ENCODE measurements at places on chromosomes 4 and X. TPM values are rescaled to one million over a fixed set of nuclear protein-coding genes. Genes with fewer than 3 reads are reported as not detected.

DNA sequence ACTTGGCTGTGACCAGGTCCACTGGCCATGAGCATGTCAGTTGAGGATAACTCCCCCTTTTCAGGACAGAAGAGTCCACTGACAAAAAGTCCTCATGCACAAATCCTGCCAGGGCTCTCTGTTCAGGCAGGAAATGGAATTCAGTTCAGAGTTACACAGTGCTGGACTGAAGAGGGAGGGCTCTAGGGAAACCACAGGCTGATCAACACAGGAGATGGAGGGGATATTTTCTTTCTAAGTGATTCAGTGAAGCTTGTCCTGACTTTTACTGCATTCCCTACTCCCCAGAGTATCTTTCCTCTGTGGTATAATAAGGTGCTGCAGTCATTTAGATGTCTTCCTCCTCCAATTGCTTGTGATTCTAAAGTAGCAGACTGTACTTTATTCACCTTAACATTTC lies 335.5 kb upstream of the IGFBP7 start:
- H3K27ac ChIP-seq, result no peak overlapping the region
- H3K4me3 ChIP-seq, result no peak overlapping the region
- H3K4me1 ChIP-seq, result no peaks in the 10 kb centered on the region
- H3K27me3 ChIP-seq, result no peaks in the 10 kb centered on the region
- no peak for DNase-seq

- peak overlapping the region; percentile 42 for H3K4me3 ChIP-seq
- peak; percentile 56 for DNase-seq
- no peaks in the 10 kb centered on the region for H3K36me3 ChIP-seq
- H3K4me1 ChIP-seq, result no peaks in the 10 kb centered on the region
- H3K27ac ChIP-seq, result peak overlapping the region; percentile 96
- no peaks in the 10 kb centered on the region for H3K27me3 ChIP-seq
These were observed 909 bp upstream of the SLAIN2 start for GRCh38 chr4:48340276-48340964.

- no peak overlapping the region for H3K27ac ChIP-seq
- no peak for DNase-seq
- H3K36me3 ChIP-seq, result peaks cover 21% of the 10 kb centered on the region
- H3K4me1 ChIP-seq, result no peaks in the 10 kb centered on the region
- H3K27me3 ChIP-seq, result no peaks in the 10 kb centered on the region
- H3K4me3 ChIP-seq, result no peak overlapping the region
These were observed 14.6 kb upstream of the MED28 start for GRCh38 chr4:17599826-17600225.

- H3K27me3 ChIP-seq, result no peaks in the 10 kb centered on the region
- H3K36me3 ChIP-seq, result no peaks in the 10 kb centered on the region
- no peak for DNase-seq
- H3K4me3 ChIP-seq, result no peak overlapping the region
- H3K4me1 ChIP-seq, result no peaks in the 10 kb centered on the region
These were observed 74.8 kb downstream of the STARD8 start for GRCh38 chrX:68721991-68722860.

GRCh38 chr4:128880662-128881061 lies 71.2 kb downstream of the JADE1 start:
- no peak overlapping the region for H3K4me3 ChIP-seq
- H3K4me1 ChIP-seq, result no peaks in the 10 kb centered on the region
- H3K27ac ChIP-seq, result no peak overlapping the region
- H3K36me3 ChIP-seq, result no peaks in the 10 kb centered on the region
- no peaks in the 10 kb centered on the region for H3K27me3 ChIP-seq
- DNase-seq, result no peak

- DNase-seq, result no peak
- no peaks in the 10 kb centered on the region for H3K27me3 ChIP-seq
- no peaks in the 10 kb centered on the region for H3K36me3 ChIP-seq
- H3K4me3 ChIP-seq, result no peak overlapping the region
These were observed 163.3 kb downstream of the MID1 start for GRCh38 chrX:10457092-10457491.

DNA sequence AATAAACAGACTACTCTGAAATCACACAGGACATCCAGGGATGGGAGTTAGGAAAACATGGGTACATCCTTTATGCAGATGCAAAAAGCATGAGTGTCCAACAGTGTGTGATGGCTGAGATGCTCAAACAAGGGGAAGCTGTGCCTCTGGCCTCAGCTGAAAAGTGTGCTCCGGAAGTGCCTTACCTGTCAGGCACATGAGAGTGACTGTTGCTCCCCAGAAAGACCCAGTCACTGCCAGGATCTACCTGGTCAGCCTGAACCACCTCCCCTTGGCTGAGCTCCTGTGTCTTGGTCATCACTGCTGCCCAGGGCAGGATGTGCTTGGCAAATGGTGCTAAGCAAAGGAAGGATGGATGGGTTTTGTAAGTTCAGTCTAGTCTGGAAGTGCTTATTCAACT lies 4.0 kb downstream of the PPP2R2C start:
- H3K27ac ChIP-seq, result no peak overlapping the region
- no peaks in the 10 kb centered on the region for H3K36me3 ChIP-seq
- peaks cover 20% of the 10 kb centered on the region for H3K27me3 ChIP-seq
- H3K4me3 ChIP-seq, result no peak overlapping the region
- DNase-seq, result no peak

GRCh38 chr4:123631786-123632692 lies 235.4 kb downstream of the SPRY1 start:
- DNase-seq, result no peak
- no peaks in the 10 kb centered on the region for H3K27me3 ChIP-seq
- no peak overlapping the region for H3K27ac ChIP-seq
- no peaks in the 10 kb centered on the region for H3K4me1 ChIP-seq

- no peak overlapping the region for H3K4me3 ChIP-seq
- H3K36me3 ChIP-seq, result no peaks in the 10 kb centered on the region
- no peaks in the 10 kb centered on the region for H3K4me1 ChIP-seq
- DNase-seq, result no peak
These were observed 6.9 kb downstream of the F11 start for GRCh38 chr4:186272699-186273391.

DNA sequence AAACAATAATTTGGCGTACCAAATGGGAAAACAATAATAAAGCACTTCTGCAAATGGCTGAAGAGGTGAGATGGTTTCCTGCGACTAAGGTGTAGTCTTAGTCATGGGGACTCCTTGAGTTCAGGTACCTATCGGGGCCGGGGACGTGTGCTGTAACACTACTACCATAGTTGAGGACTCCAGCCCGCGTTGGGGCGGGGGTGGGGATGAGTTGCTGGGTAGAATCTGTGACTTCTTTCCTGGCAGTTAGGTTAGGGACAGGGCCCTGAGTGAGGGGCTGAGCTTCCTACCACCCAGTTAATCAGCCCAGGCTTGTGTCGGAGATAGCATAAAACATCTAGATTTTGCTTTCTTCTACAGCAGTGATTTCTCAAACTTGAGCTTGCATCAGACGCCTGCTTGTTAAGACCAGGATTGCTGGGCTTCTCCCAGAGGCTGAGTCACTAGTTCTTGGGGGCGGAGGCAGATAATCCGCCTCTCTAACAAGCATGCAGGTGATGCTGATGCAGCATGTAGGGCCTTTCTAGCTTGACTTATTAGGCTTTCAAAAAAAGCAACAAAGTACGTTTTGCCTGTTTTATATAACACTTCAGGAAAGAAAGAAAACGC lies 30.2 kb downstream of the RBBP7 start:
- H3K36me3 ChIP-seq, result no peaks in the 10 kb centered on the region
- H3K27ac ChIP-seq, result no peak overlapping the region
- no peak overlapping the region for H3K4me3 ChIP-seq
- no peaks in the 10 kb centered on the region for H3K4me1 ChIP-seq

- H3K4me3 ChIP-seq, result no peak overlapping the region
- no peak for DNase-seq
- no peaks in the 10 kb centered on the region for H3K36me3 ChIP-seq
These were observed 544.9 kb downstream of the ANKRD50 start for GRCh38 chr4:124167602-124168001.

- no peaks in the 10 kb centered on the region for H3K36me3 ChIP-seq
- no peaks in the 10 kb centered on the region for H3K4me1 ChIP-seq
- DNase-seq, result no peak
- H3K27me3 ChIP-seq, result no peaks in the 10 kb centered on the region
These were observed 248.3 kb upstream of the PCDH7 start for GRCh38 chr4:30471861-30472260.

DNA sequence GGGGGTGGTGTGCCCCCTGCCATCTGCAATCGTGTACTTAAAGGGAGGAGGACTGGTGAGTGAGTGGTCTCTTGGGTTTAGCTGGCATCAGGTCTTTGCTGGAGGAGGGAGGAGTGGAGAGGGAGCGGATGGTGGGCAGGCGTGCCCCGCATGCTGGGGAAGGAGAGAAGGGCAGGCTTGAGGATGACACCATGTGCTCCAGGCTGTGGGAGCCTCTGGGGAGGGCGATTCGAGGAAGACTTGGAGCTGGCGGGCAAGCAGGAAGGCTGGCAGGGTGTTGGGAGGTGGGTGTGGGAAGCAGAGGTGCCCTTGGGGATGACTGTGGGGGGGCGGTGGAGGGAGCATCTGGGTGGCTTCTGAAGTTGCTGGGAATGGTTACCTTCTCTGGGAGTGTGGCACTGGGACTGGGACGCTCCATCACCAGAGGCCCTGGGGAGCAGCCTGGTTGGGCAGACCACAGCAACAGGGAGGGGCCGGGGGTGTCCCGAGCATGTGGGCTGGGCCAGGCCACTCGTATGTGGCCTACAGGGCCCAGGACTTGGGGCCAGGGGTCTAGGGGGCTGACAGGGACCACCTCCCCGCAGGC lies 30.8 kb upstream of the AFAP1 start:
- H3K27ac ChIP-seq, result peak overlapping the region; percentile 93
- H3K4me3 ChIP-seq, result peak overlapping the region; percentile 29
- peaks cover 20% of the 10 kb centered on the region for H3K4me1 ChIP-seq
- no peaks in the 10 kb centered on the region for H3K27me3 ChIP-seq

DNA sequence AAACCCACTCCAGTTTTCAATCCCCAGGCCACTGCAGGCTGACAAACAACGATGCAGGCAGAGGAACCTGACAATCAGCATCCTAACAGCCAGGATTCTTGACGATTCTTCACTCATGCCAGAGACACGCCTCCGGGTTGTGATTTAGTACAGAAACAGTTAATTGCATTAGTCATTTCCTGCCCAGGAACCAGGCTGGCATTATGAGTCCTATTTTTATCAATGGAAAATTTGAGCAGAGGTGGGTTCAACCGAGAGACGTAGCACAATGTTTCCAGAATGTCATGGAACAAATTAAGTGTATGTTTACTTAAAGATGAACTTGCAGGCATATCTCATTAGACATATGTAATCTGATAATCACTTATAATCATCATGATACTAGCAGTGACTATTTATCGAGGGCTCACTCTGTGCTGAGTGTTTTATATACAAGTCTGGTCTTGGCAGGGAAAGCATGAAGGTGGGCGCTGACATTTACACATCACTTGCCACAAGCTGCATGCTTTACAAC lies 159.7 kb downstream of the NSUN7 start:
- H3K4me3 ChIP-seq, result no peak overlapping the region

- no peak overlapping the region for H3K27ac ChIP-seq
- no peak for DNase-seq
- no peaks in the 10 kb centered on the region for H3K36me3 ChIP-seq
These were observed 129.4 kb upstream of the SH3RF1 start for GRCh38 chr4:169399976-169400767.

GRCh38 chr4:77488882-77489281 lies 116.7 kb upstream of the CXCL13 start:
- no peaks in the 10 kb centered on the region for H3K4me1 ChIP-seq
- H3K27me3 ChIP-seq, result no peaks in the 10 kb centered on the region
- no peaks in the 10 kb centered on the region for H3K36me3 ChIP-seq
- no peak for DNase-seq
- H3K27ac ChIP-seq, result no peak overlapping the region

DNA sequence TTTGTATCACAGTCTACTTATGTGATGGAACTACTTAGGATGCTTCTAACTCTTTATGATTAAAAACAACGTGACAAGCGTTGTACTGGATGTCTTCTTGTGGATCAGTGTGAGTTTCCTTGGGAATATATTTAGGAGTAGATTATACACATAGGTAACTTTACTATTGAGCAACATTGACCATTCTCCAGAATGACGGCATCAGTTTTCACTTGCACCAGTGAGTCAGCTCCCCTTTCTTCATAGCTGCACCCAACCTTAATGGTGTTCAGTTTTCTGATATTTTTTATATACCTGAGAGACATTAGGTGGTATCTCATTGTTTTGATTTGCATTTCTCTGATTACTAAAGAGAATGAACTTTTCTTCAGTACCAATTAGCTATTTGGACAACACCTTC lies 343.9 kb downstream of the ADGRL3 start:
- no peaks in the 10 kb centered on the region for H3K36me3 ChIP-seq
- H3K4me1 ChIP-seq, result no peaks in the 10 kb centered on the region
- H3K27me3 ChIP-seq, result no peaks in the 10 kb centered on the region
- H3K27ac ChIP-seq, result no peak overlapping the region
- H3K4me3 ChIP-seq, result no peak overlapping the region

GRCh38 chr4:26346203-26346620 lies 25.4 kb downstream of the RBPJ start:
- no peak overlapping the region for H3K27ac ChIP-seq
- no peak overlapping the region for H3K4me3 ChIP-seq
- H3K27me3 ChIP-seq, result no peaks in the 10 kb centered on the region
- H3K4me1 ChIP-seq, result no peaks in the 10 kb centered on the region
- H3K36me3 ChIP-seq, result no peaks in the 10 kb centered on the region
- DNase-seq, result no peak

GRCh38 chr4:102439812-102440211 lies 61.3 kb upstream of the NFKB1 start:
- no peaks in the 10 kb centered on the region for H3K4me1 ChIP-seq
- no peak overlapping the region for H3K27ac ChIP-seq
- H3K4me3 ChIP-seq, result no peak overlapping the region
- no peaks in the 10 kb centered on the region for H3K36me3 ChIP-seq
- no peak for DNase-seq

CPZ gene
- 1.2 TPM for total RNA-seq

ZFP92 gene
- total RNA-seq, result 0.10 TPM

SSX2 gene
- total RNA-seq, result not detected

GLRA2 gene
- total RNA-seq, result 0.35 TPM

SATL1 gene
- not detected for total RNA-seq

CXCL8 gene
- 0.89 TPM for total RNA-seq

AWAT1 gene
- not detected for total RNA-seq

RAB39B gene
- 0.13 TPM for total RNA-seq

PRRG3 gene
- 0.05 TPM for total RNA-seq

DSPP gene
- not detected for total RNA-seq

LRIT3 gene
- 0.15 TPM for total RNA-seq

IL21 gene
- not detected for total RNA-seq

FBXL5 gene
- 52.1 TPM for total RNA-seq

PNCK gene
- 1.9 TPM for total RNA-seq
